NCI-H69 (cell line): ENCODE measurements at places on chromosomes 2 and 18.

DNA sequence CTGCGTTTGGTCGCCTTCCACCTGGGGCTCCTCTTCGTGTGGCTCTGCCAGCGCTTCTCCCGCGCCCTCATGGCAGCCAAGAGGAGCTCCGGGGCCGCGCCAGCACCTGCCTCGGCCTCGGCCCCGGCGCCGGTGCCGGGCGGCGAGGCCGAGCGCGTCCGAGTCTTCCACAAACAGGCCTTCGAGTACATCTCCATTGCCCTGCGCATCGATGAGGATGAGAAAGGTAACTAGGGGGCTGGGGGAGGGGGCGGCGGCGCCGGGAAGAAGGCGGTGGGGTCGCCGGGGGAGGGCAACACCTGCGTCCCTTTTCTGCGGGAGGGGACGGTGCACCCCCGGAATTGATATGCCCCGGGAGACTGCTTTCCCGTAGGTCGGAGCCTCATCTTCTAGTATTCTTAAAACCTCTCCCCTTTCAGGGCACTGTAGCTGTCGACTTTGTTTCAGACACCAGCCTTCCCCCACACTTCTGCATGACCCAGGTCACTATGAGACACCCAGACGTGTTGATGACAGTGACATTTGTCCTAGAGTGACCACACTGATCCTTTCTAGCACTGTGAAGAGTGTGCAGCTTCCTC is 755 bp downstream of the SPAST start:
- DNase-seq = no peak

DNA sequence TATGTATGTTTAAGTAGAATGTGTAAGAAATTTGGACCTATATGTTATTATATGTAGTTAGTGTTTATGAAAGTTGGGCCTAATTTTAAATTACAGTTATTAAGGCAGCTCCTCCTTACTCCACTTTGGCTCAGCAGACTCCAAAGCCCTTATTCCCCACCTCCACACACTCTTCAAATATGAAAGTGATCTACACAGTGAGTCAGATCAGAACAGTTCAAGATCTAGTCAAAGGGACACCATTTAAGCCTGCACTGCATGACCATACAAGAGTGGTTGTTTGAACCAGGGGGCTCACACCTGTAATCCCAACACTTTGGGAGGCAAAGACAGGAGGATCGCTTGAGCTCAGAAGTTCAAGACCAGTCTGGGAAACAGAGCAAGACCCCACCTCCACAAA is 21.2 kb upstream of the PMAIP1 start:
- no peak for DNase-seq

DNA sequence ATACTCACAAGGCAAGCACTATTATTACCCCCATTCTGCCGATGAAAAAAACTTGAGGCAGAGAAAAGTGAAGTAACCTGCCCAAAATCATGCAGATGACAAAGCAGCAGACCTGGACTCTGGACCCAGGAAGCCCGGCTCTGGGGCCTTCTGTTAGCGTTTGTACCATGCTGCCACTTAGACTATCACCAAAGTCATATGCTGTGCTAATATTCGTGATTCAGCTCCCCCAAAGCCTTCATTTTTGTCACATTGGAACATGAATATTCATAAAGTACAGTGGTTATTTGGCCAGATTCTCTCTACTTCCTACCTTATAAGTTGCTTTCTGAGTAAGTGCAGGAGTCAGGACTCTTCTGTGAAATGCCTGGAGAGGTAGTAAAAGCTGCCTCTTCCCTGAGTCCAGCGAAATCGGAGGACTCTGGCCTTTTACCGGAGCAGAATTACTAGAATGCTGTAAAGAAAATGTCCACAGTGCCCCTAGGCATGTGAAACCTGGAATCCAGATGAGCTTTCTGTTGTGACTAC is 86.7 kb downstream of the FTCDNL1 start:
- DNase-seq = no peak

- no peak for DNase-seq
Measured at GRCh38 chr2:3075991-3076340, 301.7 kb downstream of the EIPR1 start.

DNA sequence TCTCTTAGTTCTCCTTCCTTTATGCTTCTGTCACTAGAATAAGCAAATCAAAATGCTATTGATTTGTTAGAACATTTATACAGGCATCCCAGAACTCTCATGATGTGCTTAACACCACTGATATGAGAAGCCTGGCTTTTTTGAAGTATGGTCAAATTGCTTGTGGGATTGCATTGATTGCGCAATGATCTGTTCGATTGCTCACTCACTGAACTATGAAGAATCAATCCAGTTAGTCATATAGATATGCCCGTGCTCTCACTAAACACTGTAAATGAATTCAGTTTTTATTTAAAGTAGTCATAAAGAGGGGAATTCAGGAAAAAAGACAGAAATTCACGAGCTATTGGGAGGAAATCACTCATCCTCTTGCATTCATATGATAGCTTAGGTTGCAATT is 1237.8 kb downstream of the SUCLG1 start:
- no peak for DNase-seq

DNA sequence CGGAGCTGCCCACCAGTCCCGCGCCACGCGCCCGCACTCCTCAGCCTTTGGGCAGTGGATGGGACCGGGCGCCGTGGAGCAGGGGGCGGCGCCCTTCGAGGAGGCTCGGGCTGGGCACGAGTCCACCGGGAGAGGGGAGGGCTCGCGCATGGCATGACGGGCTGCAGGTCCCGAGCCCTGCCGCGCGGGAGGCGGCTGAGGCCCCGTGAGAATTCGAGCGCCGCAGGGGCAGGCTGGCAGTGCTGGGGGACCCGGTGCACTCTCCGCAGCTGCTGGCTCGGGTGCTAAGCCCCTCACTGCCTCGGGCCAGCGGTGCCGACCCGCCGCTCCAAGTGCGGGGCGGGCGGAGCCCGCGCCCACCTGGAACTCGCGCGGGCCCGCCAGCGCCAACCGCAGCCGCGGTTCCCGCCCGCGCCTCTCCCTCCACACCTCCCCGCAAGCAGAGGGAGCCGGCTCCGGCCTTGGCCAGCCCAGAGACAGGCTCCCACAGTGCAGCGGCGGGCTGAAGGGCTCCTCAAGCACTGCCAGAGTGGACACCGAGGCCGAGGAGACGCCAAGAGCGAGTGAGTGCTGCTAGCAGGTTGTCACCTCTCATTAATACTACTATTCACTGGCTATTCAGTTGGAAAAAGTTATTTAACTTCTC is 3.6 kb upstream of the TTC21B start:
- DNase-seq = no peak

GRCh38 chr18:61080954-61081528 is 252.2 kb upstream of the CDH20 start:
- peak; percentile 97 for DNase-seq

- peak; percentile 82 for DNase-seq
Measured at GRCh38 chr2:204325468-204325867, 219.8 kb upstream of the PARD3B start.

GRCh38 chr2:165594935-165595255 is 125.4 kb downstream of the CSRNP3 start:
- no peak for DNase-seq

- no peak for DNase-seq
Measured at GRCh38 chr2:86237172-86237571, 37.9 kb downstream of the MRPL35 start.

- no peak for DNase-seq
Measured at GRCh38 chr2:224925810-224926100, 116.5 kb downstream of the DOCK10 start.

DNA sequence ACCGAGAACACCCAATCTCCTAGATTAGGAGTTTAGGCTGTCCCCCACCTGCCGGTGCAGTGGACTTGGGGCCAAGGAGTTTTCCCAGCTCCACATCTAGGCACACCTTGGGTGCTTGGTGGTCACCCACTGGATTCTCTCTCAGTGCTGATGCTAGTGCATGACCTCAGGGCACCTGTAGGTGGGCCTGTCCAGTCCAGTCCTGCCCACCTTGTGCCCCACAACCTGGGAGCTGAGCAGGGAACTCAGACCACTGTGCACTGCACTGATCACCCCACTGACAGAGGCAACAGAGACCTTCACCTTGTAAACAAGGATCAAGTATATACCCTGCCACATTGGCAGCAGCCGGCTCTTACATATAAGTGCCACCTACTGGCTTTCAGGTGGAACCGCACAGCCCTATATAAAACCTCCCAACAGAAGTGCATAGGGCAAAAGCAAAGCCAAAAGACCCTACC is 12.7 kb upstream of the CDH19 start:
- peak; percentile 83 for DNase-seq

DNA sequence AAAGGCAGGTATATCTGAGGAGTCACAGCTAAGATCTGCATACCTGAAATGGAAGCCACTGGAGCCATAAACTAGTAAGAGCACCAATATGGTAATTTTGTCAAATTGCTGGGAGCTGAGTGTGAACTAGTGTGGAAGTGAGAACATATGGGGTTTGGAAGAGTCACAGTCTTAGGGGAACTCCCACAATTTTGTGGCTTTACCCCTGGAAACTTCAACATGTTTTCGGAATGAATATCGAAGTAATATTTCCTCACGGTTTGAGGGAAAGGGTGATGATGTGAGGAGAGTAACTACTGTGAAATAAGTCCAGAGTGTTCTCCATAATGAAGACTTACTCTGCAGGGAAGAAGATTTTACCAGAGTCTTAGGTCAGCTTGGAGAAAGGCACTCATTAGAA is 565.9 kb downstream of the RIT2 start:
- DNase-seq = no peak

GRCh38 chr18:58362027-58362575 is 266.8 kb downstream of the ALPK2 start:
- DNase-seq = no peak

GRCh38 chr2:159891917-159892730 is 94.1 kb upstream of the CD302 start:
- DNase-seq = no peak

DNA sequence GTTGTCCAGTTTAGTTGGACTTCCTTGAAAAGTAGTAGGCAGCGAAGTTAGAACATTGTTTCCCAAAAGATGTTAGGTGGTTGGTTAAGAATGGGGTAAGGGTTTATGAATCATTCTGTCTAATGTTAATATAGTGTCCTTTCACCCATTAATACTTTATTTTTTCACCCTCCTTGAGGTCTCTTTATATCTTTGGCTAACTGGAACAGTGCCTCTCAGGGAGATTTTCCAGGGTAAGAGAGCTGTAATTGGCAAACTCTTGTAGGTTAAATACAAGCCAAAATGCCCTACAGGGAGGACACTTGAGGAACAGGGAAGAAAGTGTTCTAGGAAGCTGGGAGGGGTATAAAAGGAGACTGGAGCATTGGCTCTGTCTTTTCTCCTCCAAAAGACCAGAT is 22.3 kb downstream of the C18orf63 start:
- DNase-seq = no peak

DNA sequence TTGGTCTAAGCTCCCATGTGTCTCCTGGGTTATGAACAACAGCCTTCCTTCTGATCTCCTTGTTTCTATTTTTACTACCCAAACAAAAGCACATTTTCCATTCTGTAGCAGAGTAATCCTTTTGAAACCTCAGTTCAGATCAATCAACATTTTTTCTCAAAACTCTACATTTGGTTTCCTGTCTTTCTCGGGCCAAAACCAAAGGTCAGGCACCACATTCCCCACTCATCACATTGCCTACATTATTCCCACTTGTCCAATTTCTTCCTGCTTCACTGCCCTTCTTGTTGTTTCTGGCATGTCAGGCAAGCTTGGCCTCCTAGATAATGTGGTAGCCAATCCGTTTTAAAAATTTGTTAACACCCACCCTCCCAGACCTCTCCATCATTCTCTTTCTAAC is 196.8 kb downstream of the PPP1R1C start:
- no peak for DNase-seq

- peak; percentile 14 for DNase-seq
Measured at GRCh38 chr2:120596191-120596811, 139.4 kb upstream of the GLI2 start.

DNA sequence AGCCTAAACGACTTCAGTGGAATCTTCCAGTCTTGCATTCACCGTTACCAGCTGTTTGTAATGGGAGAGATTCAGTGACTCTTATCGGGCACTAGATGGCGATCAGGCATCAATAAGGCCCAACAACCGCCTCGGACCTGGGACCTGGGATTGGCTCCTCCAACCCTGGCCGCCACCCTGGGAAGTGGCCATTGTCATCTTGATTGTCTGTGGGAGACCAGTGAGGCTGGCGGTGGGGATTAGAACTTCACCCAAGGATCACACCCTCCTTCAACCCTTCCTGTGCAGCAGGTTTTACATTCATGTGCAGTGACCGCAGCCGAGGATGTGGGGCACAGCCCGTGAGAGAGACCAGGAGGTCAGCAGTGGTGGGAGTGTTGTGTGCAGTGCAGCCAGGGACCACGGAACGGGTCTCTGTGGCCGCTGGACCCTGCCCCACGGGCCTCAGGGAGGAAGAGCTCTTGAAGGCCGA is 85.3 kb downstream of the SPP2 start:
- peak; percentile 83 for DNase-seq

DNA sequence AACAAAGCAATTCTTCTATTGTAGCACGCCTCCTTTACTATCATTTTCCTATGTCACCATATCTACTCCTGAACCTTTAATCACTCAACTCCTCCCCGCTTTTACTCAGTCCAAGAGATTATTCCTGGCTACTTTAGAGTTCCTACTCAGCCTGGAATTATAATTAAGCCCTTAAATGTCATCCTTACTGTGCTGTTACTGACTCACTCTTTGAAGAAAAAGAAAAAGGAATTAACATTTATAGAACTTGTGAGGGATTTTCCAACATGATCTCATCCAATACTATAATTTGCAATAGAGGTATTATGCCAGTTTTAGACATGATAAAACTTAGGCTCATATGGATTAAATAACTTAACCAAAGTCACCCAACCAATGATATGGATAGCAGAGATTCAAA is 61.7 kb downstream of the CCDC88A start:
- DNase-seq = no peak

DNA sequence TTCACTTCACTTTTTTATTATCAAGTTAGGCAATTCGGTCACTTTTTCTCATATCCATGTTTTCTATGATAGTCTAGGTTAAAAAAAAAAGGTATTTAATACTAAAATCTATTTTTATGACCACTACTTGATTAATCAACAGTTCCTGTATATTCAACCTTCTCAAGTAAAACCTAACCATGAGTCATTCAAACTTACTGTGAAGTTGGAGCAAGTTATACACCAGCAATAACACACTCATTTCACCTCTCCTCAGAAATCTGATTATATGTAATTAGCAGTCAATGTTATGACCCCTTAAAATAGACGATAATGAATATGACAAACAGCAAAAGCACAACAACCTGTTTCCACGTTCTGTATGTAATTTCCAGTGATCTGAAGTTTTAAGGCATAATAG is 35.0 kb upstream of the ADAM17 start:
- no peak for DNase-seq

DNA sequence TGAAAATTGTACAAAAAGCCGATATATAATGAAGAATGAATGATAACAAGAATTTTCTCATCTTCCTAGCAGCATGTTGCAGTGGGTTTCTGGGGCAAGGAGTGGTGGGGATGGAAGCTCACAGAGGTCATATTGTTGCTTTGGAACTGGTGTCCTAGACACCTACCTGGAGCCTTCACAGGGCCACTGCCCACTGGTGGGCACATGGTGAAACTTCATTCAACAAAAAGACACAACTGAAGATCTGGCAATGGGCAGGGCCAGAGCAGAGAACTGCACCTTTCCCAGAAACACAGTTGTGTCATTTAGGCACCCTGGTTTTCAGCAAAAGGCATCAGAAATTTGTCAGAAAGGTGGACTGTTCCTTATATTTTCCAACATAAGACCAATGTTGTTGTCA is 115.3 kb downstream of the FHOD3 start:
- peak; percentile 88 for DNase-seq
